IMR-90 (cell line): ENCODE measurements at places on chromosomes 16 and 17.
A peak's percentile ranks its signal among the peaks of the same experiment; 100 is the strongest.

DNA sequence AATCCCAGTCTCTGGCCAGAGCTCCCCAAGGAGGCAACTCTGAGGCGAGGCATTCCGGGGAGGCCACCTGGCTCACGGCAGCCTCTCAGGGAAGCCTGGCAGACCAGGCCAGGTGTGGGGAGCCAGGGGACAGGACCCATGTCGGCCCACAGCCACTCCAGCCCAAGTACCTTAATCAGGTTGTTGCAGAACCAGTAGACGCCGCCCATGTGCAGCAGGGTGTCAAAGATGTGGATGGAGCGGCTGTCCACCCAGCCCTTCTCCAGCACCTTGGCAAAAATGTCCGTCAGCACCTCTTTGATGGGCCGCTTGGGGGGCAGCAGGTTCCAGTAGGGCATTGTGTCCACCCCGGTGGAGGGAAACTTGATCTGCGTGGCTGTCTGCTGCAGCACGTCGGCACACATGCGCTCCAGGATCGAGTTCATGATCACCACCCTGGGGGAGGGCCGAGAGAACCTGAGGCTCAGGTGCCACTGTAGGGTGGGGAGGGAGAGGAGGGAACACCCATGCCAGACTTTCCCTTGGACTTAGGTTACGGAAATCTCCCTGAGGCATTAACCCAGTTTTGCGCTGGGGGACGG lies 7.8 kb downstream of the CSF3 start:
- no peaks in the 10 kb centered on the region for H3K27me3 ChIP-seq
- H3K4me1 ChIP-seq, result peaks cover 36% of the 10 kb centered on the region
- H3K36me3 ChIP-seq, result peaks cover 38% of the 10 kb centered on the region
- no peak for DNase-seq
- no peak overlapping the region for H3K27ac ChIP-seq
- no peak overlapping the region for H3K4me3 ChIP-seq

- no peaks in the 10 kb centered on the region for H3K27me3 ChIP-seq
- H3K4me1 ChIP-seq, result no peaks in the 10 kb centered on the region
- H3K36me3 ChIP-seq, result no peaks in the 10 kb centered on the region
- no peak overlapping the region for H3K4me3 ChIP-seq
- no peak for DNase-seq
- H3K27ac ChIP-seq, result no peak overlapping the region
Observed at GRCh38 chr16:79430191-79430678, 170.3 kb downstream of the MAF start.

DNA sequence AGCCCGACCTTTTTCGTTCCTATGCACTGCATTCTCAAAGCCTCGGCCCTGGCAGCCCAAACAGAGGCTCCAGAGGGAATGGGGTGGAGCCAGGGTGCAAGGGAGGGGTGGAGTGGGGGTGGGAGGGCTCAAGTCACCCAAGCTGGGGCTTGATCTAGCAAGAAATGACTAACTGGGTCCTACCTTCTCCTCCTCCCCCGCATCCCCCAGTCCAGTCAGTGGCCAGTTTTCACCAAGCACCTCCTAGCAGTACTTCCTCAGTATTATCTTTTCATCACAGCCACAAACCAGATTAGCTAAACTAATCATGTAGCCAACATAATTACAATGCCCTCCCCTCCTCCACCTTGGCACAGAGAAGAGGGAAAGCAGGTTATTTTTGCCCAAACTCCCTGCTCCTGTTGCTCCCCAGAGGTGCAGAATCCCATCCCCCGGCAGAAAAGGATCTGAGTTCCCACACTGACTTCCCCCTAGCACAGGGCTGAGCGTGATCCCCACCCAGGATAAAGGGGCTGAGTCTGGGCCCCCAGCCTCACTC lies 2.2 kb downstream of the JUP start:
- peak overlapping the region; percentile 25 for H3K4me3 ChIP-seq
- peak overlapping the region; percentile 23 for H3K27ac ChIP-seq
- H3K4me1 ChIP-seq, result peaks cover 22% of the 10 kb centered on the region
- H3K27me3 ChIP-seq, result 0 out of 2 replicates have a peak, but pooled peaks cover 2% of the 10 kb centered on the region
- peak; percentile 71 for DNase-seq

DNA sequence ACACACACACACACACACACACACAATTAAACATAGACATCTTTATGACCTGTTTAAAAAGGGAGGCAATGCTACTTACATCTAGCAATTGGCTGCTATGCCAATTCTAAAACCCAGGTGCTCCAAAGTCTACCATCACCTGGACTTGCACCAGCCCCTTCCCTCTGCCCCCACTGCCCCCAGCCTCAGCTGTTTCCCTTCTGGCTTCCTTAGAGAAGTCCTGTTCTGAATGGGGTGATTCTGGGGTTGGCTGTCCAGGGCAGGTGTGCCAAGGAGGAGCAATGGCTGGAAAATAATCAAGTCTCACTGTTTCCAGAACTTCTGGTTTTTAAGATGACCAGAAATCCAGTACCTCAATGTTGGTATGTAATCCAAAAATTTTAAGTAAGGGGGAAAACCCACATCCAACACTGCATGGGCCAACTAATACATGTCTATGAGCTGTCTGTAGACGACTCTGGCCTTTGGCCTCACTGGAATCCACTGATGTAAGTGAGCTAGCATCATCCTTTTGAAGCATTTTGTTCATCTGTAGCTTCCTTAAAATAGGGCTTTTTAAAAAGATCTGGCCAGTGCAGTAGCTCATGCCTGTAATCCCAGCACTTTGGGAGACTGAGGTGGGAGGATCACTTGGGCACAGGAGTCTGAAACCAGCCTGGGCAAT lies 2.1 kb downstream of the IFT20 start:
- peak; percentile 53 for DNase-seq
- H3K36me3 ChIP-seq, result peaks cover 27% of the 10 kb centered on the region
- peaks cover 14% of the 10 kb centered on the region for H3K4me1 ChIP-seq

- H3K36me3 ChIP-seq, result no peaks in the 10 kb centered on the region
- H3K4me1 ChIP-seq, result no peaks in the 10 kb centered on the region
- H3K4me3 ChIP-seq, result no peak overlapping the region
- no peaks in the 10 kb centered on the region; the same call in none of the 2 replicates for H3K27me3 ChIP-seq
- H3K27ac ChIP-seq, result no peak overlapping the region
Observed at GRCh38 chr16:50712560-50712898, 19.1 kb downstream of the NOD2 start.

- no peak for DNase-seq
- no peaks in the 10 kb centered on the region for H3K4me1 ChIP-seq
- no peak overlapping the region for H3K4me3 ChIP-seq
- no peaks in the 10 kb centered on the region for H3K36me3 ChIP-seq
Observed at GRCh38 chr17:32971171-32971570, 20.5 kb upstream of the SPACA3 start.
